ENCODE measurements at places on chromosomes 13 and 19.
A peak's percentile ranks its signal among the peaks of the same experiment; 100 is the strongest.

DNA sequence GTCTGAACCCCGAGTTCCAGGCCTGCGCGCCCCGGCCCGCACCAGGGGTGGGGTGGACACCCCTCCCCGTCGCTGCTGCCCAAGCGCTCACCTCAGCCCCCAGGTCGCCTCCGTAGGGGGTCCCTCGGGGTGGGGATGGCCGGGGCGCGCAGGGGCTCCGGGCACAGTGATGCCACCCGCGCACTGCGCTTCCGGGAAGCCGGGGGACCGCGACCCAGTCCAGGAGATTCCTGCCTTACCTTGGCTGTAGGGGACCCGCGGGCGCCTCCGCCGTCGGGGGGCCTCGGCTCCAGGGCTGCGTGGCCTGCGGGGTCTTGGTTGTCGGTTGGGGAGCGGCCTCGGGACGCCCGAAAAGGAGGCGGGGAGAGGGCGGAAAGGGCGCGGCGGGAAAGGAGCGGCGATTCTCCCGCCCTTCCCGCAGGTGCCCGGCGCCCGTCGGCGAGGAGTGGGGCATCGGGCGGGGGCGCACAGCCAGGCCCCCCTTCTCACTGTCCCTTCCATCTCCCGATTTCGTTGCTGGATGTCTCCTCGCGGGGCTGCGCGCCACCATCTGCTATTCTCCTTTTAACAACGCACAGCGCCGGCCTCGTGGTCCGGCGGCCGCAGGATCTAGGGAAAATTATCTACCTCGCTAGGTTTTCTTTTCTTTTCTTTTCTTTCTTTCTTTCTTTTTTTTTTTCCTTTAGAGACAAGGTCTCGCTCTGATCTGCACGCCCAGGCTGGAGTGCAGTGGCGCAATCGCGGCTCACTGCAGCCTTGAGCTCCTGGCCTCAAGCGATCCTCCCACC is at the start of gene KEAP1:
Gene KEAP1, minus strand, starts transcription at position 355 of the 788 bp plus-strand sequence. CDS start 3,323 bp downstream, outside the sequence.
- DNase-seq, result peak; percentile 43

- no peak for DNase-seq
These were observed 125.3 kb downstream of the TM9SF2 start for GRCh38 chr13:99626461-99627082.

GRCh38 chr13:24842549-24843274 is 78.7 kb downstream of the RNF17 start:
- DNase-seq, result no peak

GRCh38 chr13:38204556-38204955 is 145.1 kb upstream of the UFM1 start:
- no peak for DNase-seq

- DNase-seq, result no peak
These were observed 13.4 kb upstream of the C19orf33 start for GRCh38 chr19:38290631-38291147.

DNA sequence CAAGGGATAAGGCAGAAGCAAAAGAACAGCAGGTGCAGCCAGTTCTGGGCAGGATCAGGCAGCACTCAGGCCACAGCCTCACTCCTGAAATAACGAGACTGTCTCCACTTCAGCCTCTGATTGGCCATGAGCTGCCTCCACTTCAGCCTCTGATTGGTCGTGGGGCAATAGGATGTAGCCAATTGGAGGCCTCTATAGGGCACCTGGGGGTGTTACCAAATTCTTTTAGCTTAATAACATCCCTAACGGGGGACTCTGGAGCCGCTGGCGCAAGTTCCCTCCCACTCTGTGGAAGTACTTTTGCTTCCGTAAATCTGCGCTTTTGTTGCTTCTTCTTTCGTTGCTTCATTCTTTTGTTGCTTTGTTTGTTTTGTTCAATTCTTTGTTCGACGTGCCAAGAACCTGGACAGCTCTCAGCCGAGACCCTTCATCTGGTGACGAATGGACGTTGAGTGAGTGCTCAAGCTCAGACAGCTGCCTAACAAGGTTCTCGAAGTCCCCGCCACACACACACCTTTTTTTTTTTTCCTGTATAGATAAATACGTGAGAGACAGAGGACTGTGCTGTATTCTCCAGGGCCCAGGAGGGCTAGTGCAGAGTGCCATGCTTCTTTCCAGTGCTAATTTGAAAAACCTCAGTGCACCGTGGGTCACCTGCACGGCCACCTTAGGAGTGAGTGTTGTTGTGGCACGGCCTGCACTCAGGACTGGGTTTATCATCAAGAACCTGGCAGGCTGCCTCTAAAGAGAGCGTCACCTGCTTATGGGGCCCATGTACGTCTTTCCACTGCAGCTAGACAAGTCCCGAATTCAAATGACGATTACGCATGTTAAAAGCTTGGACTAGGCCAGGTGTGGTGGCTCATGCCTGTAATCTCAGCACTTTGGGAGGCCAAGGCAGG is 32.0 kb upstream of the TUBGCP3 start:
- DNase-seq, result no peak

DNA sequence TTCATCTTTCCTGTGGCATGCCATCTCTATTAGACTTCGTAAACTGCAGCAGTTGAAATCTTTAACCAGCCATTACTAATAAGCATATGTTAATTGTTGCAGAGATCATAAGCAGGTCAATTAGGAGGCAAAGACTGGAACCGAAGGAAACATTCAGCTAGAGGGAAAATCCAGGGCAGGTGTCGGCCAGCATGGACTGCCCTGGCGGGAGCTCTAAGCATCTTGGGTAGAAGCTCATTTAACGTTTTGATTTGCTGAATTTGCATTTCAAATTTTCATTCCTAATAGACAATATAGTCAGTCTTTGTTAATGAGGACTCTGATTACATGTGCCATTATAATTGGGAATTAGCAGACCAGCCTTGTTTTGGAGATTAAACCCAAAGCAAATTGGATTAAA is 238.6 kb downstream of the POU4F1 start:
- no peak for DNase-seq

GRCh38 chr13:40933508-40934204 is 85.5 kb downstream of the ELF1 start:
- DNase-seq, result no peak

Measured in activated CD4-positive, CD25-positive, alpha-beta regulatory T cell (primary cell).